T-helper 2 cell treated with Interferon-gamma antibody and Interleukin-4, amounts not matched to agents 100 ng/mL and 5 ng/mL, for 36 hours (primary cell): ENCODE measurements at places on chromosomes 2 and 18. TPM values are rescaled to one million over a fixed set of nuclear protein-coding genes. Genes with fewer than 3 reads are reported as not detected.

KCNE4 gene
- total RNA-seq, result not detected in 2 replicates

UGT1A8 gene
- not detected in 2 replicates for total RNA-seq

IL36RN gene
- total RNA-seq, result not detected in 2 replicates

CD302 gene
- 0.27 and 0.34 TPM in 2 replicates for total RNA-seq

ABCG5 gene
- not detected in 2 replicates for total RNA-seq

UGT1A4 gene
- total RNA-seq, result not detected in 2 replicates

PARD3B gene
- 1.6 and 1.7 TPM in 2 replicates for total RNA-seq
